A172 (cell line): ENCODE measurements at places on chromosomes 4 and X.

GRCh38 chr4:76430519-76431388, 4.3 kb upstream of the SHROOM3 start:
- peak; percentile 48 for DNase-seq

GRCh38 chr4:96916711-96917110, 1076.8 kb downstream of the PDHA2 start:
- DNase-seq: no peak

DNA sequence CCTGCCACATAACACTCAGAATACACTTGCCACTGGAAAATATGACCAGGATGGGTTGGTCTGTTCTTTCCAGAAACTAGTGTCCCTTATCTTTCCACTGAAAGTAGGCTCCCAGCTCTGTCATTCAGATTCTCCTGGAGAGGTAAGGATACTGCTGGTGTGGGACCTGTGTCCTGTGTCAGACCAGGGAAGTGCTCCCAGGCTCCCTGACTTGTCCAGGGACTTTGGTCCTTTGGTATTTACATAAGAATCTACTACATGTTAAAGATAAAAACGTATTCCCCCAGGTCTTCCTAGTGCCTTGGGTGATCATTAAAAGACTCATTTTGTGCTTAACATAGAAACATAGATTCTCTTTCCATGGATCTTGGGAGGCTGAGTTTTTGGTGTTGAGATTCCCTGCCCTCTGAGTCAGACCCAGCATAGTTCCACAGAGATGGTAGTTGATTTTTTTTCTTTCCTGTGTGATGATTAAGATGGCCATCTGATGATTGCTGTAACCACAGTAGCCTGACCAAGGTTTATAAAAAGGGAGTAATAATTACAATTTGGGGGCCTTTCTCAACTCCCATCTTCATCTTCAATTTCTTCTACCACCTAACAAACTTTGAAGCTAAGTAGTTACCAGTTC, 159.8 kb upstream of the JADE1 start:
- peak; percentile 8 for DNase-seq

GRCh38 chr4:151604238-151604637, 156.6 kb downstream of the GATB start:
- DNase-seq: peak; percentile 19

DNA sequence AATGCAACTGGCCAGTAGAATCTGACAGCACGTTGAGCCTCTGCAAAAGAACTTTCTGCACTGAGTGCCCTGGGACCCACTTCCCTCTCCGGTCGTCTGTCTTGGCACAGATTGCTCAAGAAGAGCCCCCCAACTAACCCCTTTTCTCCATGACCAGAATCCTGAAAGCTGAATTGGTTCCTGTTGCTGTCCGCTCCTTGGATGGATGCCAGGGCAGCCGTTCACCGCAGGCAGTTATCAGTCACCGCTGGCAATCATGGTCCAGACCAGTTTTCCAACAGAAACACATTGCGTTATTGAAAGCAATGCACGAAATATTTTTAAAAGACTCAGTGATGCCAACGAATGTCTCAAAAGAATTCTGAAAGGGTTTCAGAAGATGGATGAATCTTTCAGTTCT, 733.7 kb upstream of the FRG1 start:
- DNase-seq: no peak

DNA sequence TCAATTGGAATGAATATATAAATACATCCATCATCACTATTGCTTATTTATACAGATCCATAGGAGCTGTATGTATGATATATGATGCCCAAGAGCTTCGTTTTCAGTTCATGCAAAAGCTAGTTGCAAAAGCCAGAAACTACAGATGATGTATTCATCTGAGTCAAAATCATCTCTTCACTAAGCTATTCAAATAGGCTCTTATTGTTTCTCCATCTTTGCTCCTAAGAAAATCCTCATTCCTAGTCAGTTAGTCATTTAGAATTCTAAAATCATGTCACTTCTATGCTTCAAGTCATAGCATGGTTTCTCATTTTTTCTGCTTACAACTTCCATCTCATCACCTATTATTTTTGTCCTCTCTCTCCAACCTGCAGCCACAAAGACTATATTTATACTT, 300.1 kb upstream of the TRAM1L1 start:
- DNase-seq: peak; percentile 8

GRCh38 chrX:154458954-154459778, 1.1 kb downstream of the PLXNA3 start:
- peak; percentile 44 for DNase-seq

DNA sequence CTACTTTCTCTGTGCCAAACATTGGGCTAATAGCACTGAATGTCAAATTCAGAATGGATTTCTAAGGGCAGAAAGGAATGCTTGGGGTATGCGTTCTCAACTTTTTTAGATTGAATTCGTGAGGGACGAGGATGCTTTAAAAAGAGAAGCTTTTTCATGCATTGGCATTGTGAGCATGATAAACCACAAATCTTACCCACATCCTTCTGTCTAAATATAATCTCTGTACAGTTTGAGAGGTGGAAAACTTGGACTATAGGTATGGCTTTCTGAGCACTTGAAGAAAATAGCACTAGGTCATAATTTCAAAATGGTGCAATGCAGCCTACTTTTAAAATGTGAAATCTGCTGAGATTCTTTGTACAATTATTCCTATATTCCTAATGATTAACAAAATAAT, 71.4 kb upstream of the HHIP start:
- no peak for DNase-seq
